Stimulated activated CD4-positive, alpha-beta T cell treated with anti-CD3 and anti-CD28 coated beads, Interleukin-1b, Interleukin-23, amount 100 ng/mL, for 24 hours (primary cell): ENCODE measurements at places on chromosomes 13 and 19.

DNA sequence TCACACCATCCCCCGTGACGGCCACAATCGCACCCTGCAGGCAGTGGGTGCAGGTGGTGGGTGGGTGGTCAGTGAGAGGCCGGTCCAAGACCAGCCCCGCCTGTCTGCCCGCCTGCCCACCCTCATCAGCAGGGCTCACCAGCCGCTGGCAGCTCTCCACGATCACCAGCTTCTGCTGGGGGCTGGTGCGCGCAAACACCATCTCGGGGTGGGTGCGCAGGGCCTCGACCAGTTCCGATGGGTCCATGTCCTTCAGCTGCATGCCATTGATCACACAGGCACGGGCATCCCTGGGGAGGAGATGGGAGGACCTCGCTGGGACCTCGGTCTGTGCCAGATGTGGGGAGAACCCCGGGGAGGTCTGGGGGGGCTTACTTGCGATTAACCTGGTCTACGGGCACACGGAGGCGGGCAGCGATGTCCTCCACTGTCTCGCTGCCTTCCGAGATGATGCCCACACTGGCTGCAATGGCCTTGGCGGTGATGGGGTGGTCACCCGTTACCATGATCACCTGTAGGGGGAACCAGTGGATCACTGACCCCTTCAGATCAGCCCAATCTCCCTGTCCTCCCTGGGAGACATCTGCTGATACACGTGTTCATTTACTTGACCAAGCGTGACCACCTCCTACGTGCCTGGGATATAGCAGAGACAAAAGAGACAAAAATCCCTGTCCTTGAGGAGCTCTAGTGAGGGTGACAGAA, 8.0 kb downstream of the ATP4A start:
- no peak for DNase-seq

GRCh38 chr13:23570099-23570920, at the start of gene TNFRSF19:
Gene TNFRSF19, plus strand, starts transcription at chr13:23570412. Its CDS starts 19,772 bp downstream, at chr13:23590184.
- DNase-seq, result no peak

GRCh38 chr13:40399756-40400155, 266.7 kb downstream of the FOXO1 start:
- DNase-seq, result no peak

DNA sequence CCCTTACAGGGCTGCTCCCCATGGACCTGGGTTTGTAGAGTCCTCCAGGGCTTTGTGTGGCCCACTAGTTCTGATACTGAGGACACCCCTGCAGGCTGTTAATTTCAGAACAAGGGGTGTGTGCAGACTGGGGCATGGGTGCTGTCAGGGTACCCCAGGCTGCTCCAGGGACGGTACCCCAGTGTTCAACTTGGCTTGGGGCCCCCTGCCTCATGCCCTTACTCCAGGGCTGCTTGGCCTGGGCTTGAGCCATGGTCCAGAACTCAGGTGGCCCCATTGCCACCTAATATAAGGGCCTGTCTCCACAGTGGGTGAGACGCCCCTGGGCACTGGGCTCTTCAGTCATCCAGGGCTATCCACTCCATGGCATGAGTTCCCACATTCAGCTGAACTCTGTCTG, 1417.6 kb downstream of the UQCRFS1 start:
- no peak for DNase-seq

GRCh38 chr13:49300276-49300675, 52.6 kb downstream of the CDADC1 start:
- no peak for DNase-seq

GRCh38 chr19:41641879-41642485, 15.1 kb upstream of the CEACAM4 start:
- peak; percentile 51 for DNase-seq

DNA sequence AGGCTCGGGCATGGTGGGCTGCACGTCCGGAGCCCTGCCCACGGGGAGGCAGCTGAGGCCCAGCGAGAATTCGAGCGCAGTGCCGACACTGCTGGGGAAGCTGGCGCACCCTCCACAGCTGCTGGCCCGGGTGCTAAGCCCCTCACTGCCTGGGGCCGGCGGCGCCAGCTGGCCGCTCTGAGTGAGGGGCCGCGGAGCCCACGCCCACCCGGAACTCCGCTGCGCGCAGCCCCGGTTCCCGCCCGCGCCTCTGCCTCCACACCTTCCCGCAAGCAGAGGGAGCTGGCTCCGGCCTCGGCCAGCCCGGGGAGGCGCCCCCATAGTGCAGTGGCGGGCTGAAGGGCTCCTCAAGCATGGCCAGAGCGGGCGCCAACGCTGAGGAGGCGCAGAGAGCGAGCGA, 2080.4 kb downstream of the PCDH9 start:
- no peak for DNase-seq

DNA sequence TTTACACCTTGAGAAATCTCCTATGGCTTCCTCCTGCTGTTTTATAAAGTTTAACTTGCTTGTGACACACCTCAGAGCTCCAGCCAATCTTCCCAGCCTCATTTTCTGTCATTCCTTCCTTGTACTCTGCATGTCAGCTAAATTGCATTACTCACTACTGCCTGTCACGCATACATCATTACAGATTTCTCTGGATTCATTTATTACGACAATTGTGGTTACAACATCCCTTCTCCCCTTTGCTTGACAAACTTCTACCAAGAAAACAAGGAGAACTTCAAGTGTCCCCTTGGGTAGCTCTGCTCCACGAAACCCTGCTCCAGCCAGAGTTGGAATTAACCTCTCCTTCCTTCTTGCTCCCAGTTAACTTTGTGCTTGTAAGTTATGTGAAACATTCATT, 22.0 kb upstream of the GPR18 start:
- no peak for DNase-seq

- DNase-seq, result no peak
Measured at GRCh38 chr13:106520251-106521054, 15.0 kb downstream of the EFNB2 start.

GRCh38 chr13:90105276-90105675, 1242.2 kb upstream of the MIR17HG start:
- DNase-seq, result no peak

DNA sequence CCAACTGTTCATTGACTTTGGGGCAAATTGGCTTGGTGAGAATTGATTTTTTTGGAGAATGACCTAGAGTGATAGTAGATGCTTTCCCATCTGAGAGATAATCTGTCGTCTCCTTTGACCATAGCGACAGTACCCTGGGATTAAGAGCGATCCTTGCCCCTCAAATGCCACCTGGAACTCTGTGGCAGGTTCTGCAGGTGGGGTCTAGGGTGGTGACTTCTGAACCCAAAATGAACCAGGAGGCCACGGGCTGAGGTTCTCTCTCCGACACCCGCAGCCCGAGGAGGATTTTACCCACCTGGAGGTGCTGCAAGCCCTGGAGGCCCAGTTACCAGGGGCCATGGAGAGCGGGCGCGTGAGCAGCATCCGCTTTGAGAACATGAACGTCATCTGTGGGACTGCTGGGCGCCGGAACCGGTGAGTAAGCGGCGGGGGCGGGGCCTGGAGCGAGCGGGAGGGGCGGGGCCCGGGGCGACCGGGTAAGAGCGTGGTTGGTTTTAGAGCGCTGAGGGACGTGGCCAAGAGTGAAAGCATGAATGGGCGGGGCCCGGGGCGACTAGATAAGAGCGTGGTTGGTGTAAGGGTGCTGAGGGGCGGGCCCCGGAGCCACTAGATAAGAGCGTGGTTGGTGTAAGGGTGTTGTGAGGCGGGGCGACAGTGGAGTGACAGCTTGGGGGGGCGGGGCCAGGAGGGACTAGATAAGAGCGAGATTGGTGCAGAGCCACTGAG, 8.6 kb downstream of the C19orf81 start:
- peak; percentile 76 for DNase-seq

- DNase-seq, result no peak
Measured at GRCh38 chr19:23305555-23305954, 55.4 kb upstream of the ZNF724 start.

DNA sequence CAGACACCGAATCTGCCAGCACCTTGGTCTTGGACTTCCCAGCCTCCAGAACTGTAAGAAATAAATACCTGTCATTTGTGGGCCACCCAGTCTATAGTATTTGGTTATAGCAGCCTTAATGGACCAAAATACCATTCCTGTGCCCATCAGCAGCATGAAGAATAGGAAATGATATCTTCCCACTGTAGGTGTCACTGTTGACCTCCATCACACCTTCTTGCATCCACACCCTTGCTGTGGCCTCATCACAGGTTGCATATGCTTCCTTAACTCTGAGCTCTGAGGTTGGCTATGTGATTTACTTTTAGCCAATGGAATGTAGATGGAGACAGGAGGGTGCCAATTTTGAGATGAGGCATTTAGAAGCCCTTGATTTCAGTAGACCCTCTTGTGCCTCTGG, 242.0 kb upstream of the TSHZ3 start:
- DNase-seq, result no peak

DNA sequence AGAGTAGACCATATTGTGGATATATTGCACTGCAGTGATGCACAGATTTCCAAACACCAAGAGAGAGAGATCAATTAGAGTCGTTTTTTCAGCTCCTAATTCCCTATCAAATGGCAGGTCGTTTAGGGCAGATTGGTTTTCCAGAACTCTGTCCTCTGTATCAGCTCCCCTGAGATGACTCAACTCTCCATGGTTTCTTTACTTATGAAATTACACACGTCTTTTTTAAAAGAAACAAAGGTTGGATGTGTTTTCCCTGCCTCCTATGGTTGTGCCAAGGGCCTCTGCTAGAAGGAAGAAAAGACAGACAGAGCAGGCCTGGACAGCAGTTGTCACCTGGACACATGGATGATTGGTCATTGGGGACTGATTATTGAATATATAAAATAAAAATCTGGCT, 478.1 kb upstream of the NBEA start:
- no peak for DNase-seq

- DNase-seq, result no peak
Measured at GRCh38 chr13:76882431-76882830, 3.8 kb downstream of the KCTD12 start.

DNA sequence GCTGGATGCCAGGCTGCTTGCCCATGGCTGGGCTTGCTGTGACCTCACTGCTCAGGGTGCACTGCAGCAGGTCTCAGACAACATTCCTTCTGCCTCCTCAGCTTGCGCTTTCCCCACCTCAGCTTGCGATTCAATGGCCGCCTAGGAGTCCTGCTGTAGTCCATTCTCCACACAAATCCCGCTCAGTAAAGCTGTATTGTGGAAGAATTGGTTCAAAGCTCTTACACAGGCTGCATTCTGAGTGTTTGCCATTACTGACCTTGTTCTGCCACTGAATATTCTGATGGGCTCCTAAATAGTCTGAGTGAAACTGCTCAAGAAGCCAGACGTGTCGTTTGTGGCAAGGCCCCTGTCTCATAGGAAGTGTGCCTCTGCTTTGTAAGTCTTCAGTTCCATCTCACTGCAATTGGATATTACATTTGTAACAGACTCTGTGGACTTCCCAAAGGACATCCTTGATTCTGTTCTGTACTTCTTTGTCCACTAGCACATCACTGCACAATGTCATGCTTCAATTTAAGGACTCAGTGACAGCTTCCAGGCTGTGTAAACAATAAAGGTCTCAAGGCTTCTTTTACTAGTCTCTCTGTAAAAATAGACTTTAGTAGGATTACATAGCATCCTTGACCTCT, 49.8 kb downstream of the KATNAL1 start:
- no peak for DNase-seq

DNA sequence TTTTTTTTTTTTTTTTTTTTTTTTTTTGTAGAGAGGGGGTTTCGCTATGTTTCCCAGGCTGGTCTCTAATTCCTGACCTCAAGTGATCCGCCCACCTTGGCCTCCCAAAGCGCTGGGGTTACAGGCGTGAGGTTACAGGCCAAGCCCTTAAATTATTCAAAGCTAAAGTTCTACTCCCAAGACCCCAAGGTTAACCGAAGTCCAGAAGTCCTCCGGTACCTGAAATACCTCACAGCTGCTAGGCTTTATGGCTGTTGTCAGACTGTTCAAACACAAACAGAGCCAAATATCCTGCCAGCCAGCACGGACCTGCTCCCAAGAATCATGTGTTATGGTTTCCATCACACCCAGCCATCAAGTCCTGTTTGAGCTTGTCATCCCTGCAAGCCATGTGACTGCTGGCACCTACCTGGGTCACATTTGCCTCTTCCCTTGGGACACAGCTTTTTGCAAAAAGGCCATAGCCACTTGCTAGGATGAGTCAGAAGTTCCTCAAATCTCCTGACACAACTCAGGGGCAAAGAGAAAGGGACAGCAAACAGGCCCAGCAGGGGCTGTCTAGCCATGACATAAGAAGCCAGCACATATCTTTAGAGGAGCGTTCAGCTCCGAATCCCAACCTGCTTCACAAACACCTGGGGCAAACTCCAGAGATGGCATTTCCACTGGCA, 129.9 kb downstream of the FOXO1 start:
- no peak for DNase-seq

DNA sequence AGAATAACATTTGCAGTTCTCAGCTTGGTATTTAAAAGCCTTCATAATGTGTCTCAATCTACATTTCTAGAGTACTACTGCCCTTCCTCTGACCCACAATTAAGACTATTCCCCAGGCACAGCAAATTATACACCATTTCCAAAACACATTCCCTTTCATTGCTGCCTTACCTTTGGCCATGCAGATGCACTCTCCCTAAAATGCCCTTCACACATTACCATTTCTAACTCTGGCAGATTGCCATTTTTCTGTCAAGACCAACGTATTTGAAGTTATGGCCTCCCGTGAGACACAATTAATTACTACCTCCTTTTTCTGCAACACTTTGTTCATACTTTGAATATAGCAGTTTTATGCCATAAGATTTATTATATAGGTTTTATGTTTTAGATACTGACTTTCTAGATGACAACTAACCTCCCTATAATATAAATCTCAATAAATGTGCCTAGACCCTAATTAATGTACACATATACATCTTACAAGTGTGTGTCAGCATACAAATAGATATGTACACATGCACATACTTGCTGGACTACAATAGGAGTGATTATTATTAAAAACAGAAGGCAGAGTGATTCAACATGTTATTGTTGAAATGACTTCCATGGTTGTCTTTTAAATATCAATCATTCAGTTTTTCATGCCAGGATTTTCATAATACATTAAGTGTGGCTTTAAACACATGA, 2902.5 kb downstream of the PCDH9 start:
- no peak for DNase-seq

- peak; percentile 18 for DNase-seq
Measured at GRCh38 chr13:59318320-59318930, 845.3 kb downstream of the DIAPH3 start.

- no peak for DNase-seq
Measured at GRCh38 chr13:108526286-108526685, 103.1 kb upstream of the MYO16 start.

DNA sequence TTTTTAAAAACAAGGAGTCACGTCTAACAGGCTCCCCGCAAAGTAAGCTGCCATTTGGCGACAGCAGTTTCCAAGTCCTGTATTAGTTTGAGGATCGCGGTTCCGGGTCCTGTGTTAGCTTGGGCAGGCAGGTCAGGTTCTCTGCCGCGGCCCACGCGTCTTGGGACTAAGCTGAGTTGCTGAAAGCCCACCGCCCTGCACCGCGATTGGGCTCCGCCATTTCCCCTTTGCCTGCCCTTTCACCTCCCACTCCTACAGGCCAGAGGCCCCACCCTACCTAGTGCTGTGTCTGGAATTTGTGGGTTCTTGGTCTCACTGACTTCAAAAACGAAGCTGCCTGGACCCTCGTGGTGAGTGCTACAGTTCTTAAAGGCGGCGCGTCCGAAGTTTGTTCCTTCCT, 6.8 kb downstream of the PARP4 start:
- no peak for DNase-seq
